ENCODE measurements at places on chromosomes 2 and 18.

DNA sequence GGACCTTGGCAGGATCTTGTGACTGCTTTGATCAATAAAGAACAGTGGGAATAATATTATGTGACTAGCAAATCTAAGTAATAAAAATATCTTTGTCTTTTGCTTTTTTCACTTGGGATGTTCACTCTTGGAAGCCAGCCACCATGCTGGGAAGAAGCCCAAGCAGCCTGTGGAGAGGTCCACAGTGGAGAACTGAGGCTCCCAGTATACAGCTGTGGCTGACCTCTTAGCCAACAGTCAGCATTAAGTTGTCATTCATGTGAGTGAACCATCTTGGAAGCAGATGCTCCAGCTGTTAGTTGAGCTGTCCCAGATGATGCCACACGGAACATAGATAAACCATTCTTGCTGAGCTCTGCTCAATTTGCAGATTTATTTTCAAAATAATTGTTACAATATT lies 160.0 kb downstream of the OSR1 start:
- no peak for DNase-seq

- no peak for DNase-seq
These were observed at the start of gene TTC21B for GRCh38 chr2:165953655-165954606. Gene TTC21B (minus strand): TSS chr2:165953776. CDS start chr2:165953705, 71 bp downstream.

DNA sequence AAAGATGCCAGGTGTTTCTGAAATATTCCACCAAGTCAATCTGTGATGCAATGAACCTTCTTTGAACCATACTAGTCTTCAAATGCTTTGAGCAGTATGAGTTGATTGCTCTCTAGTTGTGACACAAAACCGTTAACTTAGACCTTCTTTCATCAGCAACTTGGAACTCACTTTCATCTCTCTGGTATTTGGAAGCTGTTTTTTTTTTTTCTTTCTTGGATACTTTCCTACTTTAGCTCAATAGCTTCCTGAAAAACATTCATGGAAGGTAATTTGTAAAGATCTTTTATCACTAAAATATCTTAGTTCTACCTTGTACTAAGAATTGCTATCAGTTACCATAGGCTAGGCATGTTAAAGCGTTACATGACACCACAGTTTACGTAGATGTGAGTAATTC lies 1071.9 kb upstream of the CHAC2 start:
- DNase-seq = no peak

GRCh38 chr18:79200546-79201268 lies 131.5 kb downstream of the ATP9B start:
- DNase-seq = peak; percentile 99

DNA sequence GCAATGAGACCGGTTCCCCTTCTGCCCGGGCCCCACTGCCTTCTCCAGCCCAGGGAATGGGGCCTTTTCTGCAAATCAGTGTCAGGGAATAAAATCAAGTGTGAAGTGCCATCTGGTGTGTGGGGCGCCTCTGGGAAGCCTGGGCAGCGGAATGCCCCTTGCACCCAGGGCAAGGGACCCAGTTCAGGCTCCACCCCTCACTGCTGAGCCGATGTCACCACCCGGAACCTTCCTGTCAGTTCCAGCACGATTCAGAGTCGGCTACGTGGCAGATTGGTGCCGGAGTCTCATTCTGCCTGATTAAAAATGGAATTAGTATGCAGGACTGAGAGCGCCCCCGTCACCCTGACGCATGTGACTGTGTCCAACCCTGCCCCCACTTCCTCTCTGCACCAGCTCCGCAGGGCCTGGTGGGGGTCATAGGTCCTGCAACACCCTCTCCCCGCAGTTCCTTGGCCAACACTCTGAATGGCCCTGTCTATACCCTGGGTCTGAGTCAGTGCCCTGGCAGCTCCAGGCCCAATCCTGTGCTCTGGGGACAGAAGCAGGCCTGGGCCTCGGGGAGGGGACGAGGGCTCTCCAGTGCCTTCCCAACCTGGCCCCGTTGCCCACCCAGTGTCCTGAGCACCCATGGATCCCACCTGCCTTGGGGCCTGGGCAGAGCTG lies 8.2 kb upstream of the ALPI start:
- peak; percentile 65 for DNase-seq

GRCh38 chr2:21890041-21890440 lies 766.3 kb downstream of the TDRD15 start:
- DNase-seq = no peak

DNA sequence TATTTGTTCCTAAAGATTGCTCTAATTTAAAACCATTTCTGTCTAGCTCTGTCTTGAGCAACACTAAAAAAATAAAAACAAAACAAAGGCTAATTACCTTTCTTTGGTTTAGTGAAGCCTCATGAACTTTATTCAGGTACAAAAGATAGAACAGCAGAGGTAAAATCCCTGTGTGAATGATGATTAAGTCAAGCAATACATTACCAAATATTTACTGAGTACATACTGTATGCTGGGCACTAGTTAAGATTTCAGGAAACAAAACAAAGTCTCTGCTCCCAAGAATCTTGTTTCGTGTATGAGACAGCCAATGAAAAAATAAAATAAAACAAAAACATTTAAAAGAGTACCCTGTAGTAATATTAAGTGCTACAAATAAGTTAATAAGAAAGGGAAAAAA lies 257.5 kb downstream of the RND3 start:
- DNase-seq = no peak

DNA sequence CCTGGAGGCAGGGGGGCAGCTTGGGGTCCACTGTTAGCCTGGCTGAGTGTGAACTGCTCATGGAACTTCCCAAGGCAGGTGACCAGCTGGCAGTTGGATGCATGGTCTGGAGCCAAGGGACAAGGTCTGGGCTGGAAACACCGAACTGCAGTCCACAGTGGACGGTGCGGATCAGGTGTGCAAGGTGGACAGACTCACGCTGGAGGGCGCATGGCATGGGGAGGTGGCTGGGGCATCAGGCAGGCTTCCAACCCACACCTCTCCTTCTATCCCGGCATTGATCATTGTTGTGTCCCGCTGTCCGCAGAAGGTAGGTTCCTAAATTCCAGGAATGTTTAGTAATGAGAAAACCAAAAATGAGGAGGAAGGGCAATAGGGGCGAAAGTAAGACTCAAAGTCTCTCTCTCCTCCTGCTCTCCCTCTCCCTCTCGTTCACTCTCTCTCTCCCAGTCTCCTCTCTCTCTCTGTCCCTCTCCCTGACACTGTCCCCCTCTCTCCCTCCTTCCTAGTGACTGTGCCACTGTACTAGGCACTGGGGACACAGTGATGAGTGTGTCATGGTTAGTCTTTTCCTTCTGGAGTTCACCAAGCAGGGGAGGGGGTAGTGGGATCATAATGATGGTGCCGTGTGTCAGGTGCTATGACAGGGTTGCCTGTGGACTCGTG lies 30.3 kb upstream of the LPIN1 start:
- no peak for DNase-seq

- no peak for DNase-seq
These were observed 665.2 kb upstream of the NRXN1 start for GRCh38 chr2:51697095-51697494.

- no peak for DNase-seq
These were observed 7.0 kb downstream of the ASTL start for GRCh38 chr2:96131152-96131812.

Measured in vagina (tissue), 2 donors.